ENCODE measurements at places on chromosomes 16 and 17. TPM values are rescaled to one million over a fixed set of nuclear protein-coding genes. Genes with fewer than 3 reads are reported as not detected.
A peak's percentile ranks its signal among the peaks of the same experiment; 100 is the strongest.

Gene LRRC36
- not detected for total RNA-seq

DNA sequence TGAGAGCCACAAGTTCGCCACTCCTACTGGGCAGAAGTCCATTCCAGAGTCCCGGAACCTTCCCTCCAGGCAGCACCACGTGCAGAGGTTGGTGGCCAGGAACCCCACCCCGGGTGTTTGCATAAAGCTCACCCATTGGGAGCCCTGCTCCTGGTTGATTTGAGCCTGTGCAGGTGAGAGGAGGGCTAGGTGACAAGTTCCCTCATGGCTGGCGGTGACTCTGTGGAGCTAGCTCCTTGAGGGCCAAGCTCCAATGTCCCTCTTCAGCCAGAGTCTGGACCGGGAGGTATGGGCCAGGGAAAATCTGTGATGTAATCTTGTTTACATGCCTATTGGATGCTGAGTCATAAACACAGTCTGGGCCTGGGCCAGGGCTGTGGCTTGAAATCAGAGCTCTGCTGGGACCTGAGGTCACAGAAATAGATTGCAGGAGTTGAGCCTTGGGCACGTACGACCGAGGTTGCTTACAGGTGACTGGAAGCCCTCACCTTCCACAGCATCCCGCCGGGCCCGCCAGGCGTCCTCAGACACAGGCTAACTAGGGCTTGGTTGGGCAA, 118.9 kb downstream of the AATF start:
- no peak overlapping the region for H3K4me3 ChIP-seq
- H3K27ac ChIP-seq = no peak overlapping the region
- H3K27me3 ChIP-seq = peaks cover 14% of the 10 kb centered on the region
- H3K4me1 ChIP-seq = peaks cover 10% of the 10 kb centered on the region
- no peaks in the 10 kb centered on the region for H3K36me3 ChIP-seq

DNA sequence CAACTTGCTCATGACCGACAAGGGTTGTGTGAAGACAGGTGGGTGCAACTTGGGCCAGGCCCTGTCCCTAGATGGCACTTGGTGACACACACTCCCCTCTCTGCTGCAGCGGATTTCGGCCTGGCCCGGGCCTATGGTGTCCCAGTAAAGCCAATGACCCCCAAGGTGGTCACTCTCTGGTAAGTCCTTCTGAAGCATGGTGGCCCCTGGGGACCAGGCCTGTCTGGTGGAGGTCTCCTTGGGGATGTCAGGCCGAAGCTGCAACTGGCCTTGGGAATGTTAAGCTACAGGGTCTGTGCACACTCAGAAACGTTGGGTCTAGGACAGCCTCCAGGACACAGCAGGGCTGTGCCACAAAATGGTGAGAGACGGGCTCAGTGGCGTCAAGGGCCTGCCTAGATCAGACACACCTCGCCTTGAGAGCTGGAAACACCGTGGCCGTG, 6.8 kb downstream of the CDK10 start:
- peak overlapping the region; percentile 57 for H3K4me3 ChIP-seq
- H3K36me3 ChIP-seq = peaks cover 4% of the 10 kb centered on the region
- no peak for DNase-seq
- no peak overlapping the region for H3K27ac ChIP-seq
- H3K27me3 ChIP-seq = no peaks in the 10 kb centered on the region
- no peaks in the 10 kb centered on the region for H3K4me1 ChIP-seq

DNA sequence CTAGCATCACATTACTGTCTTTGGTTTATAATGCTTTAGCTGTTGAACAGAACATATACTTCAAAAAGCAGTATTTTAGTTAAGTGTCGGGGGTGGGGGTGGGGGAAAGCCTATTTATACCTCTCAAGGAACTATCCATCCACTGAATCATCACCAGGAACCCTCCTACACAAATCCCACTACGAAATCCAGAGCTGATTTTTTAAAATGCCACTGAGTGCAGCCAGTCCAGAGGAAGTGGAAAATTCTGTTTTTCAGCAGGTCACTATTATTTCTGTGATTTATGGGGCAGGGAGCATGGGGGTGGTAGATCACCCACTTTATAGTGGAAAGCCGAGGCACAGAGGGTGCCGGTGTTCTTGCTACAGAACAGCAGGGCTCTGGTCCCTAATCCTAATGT, 284.1 kb downstream of the SOX9 start:
- DNase-seq = no peak
- H3K27me3 ChIP-seq = no peaks in the 10 kb centered on the region
- H3K27ac ChIP-seq = no peak overlapping the region
- H3K36me3 ChIP-seq = no peaks in the 10 kb centered on the region

GRCh38 chr17:17682737-17683680, 1.8 kb downstream of the RAI1 start:
- H3K4me3 ChIP-seq = peak overlapping the region; percentile 96
- no peaks in the 10 kb centered on the region for H3K36me3 ChIP-seq
- H3K27me3 ChIP-seq = no peaks in the 10 kb centered on the region
- peak; percentile 61 for DNase-seq

- no peaks in the 10 kb centered on the region for H3K27me3 ChIP-seq
- H3K4me1 ChIP-seq = peaks cover 36% of the 10 kb centered on the region
Observed at GRCh38 chr16:50599494-50599893, 51.3 kb downstream of the NKD1 start.

- H3K27me3 ChIP-seq = no peaks in the 10 kb centered on the region
- peak overlapping the region; percentile 4 for H3K4me3 ChIP-seq
- no peak for DNase-seq
- H3K36me3 ChIP-seq = no peaks in the 10 kb centered on the region
- H3K4me1 ChIP-seq = peaks cover 10% of the 10 kb centered on the region
- peak overlapping the region; percentile 63 for H3K27ac ChIP-seq
Observed at GRCh38 chr16:55539049-55539448, 27.4 kb upstream of the CAPNS2 start.

DNA sequence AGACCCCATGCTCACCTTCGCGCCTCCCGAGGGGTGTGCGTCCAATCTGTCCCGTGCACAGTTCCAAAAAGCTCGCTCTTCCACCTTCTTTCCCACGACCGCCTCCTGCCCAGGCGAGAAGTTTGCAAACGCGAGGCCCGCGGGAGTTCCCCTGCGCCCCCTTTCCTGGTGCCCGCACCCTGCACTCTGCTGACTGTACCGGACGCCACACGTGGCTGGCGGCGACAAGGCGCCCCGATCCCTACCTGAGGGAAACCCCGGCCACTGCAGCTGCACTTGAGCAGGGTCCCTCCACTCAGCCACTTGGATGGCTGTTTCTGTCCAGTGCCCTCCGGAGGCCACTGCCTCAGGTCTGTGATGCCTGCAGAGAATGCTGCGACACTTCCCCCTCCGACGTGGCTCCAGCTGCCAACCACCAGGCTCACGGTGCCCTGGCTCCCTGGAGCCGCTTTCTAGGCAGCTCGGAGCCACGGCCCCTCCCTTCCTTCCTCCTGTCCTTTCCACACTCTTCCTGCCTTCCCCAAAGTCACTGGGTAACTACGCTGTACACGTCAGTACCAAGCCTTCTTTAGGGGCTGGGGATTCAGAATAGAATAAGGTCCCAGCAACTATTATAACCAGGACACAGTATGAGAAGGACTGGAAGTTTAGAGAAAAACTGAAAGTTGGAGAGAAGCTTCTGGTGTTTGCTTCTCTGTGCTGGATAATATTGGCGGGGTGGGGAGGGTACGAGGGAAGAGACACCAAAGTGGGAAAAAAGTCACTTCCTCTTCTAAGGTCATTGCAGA, at the start of gene MLKL:
Gene MLKL, minus strand, starts transcription at position 425 of the 788 bp plus-strand sequence. CDS start 5,105 bp downstream, outside the sequence.
- peaks cover 13% of the 10 kb centered on the region for H3K4me1 ChIP-seq
- H3K36me3 ChIP-seq = no peaks in the 10 kb centered on the region
- no peak within 1 kb of the TSS for H3K4me3 ChIP-seq
- peaks cover 3% of the 10 kb centered on the region for H3K27me3 ChIP-seq

DNA sequence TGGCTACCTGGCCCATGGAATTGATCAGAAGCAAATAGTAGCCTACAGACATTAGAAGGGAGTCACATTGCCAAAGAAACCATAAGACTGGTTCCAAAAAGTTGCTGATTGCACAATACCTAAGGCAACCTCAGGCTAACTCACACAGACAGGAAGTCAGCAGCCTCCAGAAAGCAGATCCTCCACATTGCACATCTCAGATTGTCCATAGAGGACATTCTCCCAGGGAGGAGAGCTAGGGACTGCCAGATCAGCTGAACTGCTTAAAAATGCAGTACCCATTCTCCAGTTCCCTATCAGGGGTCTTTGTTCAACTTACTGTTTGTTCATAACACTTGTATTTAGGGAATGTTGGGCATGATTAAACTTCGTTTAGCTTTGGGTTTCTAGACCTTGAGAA, 4.2 kb downstream of the CCL3 start:
- H3K27me3 ChIP-seq = peaks cover 4% of the 10 kb centered on the region
- no peaks in the 10 kb centered on the region for H3K4me1 ChIP-seq
- DNase-seq = no peak
- no peak overlapping the region for H3K27ac ChIP-seq

DNA sequence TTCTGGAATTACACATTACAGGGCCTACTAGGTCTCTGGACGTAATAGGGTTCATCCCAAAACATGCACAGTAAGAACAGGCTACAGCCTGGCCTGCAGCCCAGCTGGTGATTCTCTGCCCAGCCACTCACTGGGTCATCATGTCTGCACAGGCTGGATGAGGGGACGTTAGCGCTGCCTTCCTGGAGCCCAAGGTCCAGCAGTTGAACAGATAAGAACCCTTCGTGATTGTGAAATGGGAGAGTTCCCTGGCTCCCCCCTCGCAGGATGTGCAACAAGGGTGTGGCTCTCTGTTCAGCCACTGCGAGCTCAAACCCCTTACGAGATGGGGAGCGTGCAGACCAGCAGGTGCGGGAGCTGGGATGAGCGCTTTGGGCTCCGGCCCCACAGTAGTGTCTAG, 200.0 kb upstream of the CDH5 start:
- DNase-seq = no peak
- H3K4me1 ChIP-seq = no peaks in the 10 kb centered on the region
- H3K4me3 ChIP-seq = no peak overlapping the region
- H3K27ac ChIP-seq = no peak overlapping the region
- no peaks in the 10 kb centered on the region for H3K36me3 ChIP-seq
- no peaks in the 10 kb centered on the region for H3K27me3 ChIP-seq

DNA sequence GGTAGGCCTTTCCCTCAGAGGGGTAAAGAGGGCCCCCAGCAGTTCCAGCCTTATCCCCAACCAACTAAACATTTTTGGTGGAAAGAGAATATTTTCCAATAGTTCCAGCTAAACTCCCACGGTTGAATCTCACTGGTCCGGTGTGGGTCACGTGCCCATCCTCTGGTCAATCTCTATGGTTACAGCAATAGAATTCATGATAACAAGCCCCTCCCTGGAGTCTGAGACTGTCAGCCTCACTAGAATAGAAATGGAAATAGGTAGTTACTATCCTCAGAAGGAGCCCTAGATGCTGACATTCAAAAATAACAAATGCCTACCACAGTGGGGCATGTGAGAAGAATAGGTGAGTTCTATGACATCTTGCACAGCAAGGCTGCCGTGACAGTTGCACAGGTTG, 37.5 kb upstream of the LITAF start:
- H3K27me3 ChIP-seq = no peaks in the 10 kb centered on the region
- no peak for DNase-seq
- no peak overlapping the region for H3K27ac ChIP-seq
- no peak overlapping the region for H3K4me3 ChIP-seq
- H3K36me3 ChIP-seq = no peaks in the 10 kb centered on the region

GRCh38 chr17:74552037-74552436, 6.1 kb upstream of the CD300C start:
- peak overlapping the region; percentile 85 for H3K27ac ChIP-seq
- DNase-seq = no peak
- no peak overlapping the region for H3K4me3 ChIP-seq
- peaks cover 6% of the 10 kb centered on the region for H3K4me1 ChIP-seq

GRCh38 chr16:1314399-1315068, 5.1 kb downstream of the UBE2I start:
- H3K27ac ChIP-seq = no peak overlapping the region
- H3K27me3 ChIP-seq = peaks cover 5% of the 10 kb centered on the region
- H3K4me1 ChIP-seq = peaks cover 14% of the 10 kb centered on the region

- H3K4me1 ChIP-seq = no peaks in the 10 kb centered on the region
- no peak overlapping the region for H3K4me3 ChIP-seq
- H3K27me3 ChIP-seq = no peaks in the 10 kb centered on the region
- H3K27ac ChIP-seq = no peak overlapping the region
- peaks cover 3% of the 10 kb centered on the region for H3K36me3 ChIP-seq
Observed at GRCh38 chr17:21774263-21774662, 81.9 kb downstream of the KCNJ18 start.

DNA sequence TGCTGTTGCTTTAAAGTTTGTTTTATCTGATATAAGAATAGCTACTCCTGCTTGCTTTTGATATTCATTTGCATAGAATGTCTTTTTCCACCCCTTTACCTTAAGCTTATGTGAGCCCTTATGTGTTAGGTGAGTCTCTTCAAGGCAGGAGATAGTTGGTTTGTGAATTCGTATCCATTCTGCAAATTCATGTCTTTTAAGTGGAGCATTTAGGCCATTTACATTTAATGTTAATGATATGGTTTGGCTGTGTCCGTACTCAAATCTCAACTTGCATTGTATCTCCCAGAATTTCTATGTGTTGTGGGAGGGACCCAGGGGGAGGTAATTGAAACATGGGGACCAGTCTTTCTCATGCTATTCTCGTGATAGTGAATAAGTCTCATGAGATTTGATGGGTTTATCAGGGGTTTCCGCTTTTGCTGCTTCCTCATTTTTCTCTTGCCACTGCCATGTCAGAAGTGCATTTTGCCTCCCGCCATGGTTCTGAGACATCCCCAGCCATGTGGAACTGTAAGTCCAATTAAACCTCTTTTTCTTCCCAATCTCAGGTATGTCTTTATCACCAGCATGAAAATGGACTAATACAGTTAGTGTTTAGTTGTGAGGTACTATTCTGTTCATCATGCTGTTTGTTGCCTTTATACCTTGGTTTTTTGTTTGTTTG, 27.2 kb downstream of the ATF7IP2 start:
- H3K4me3 ChIP-seq = no peak overlapping the region
- no peaks in the 10 kb centered on the region for H3K27me3 ChIP-seq
- no peaks in the 10 kb centered on the region for H3K4me1 ChIP-seq
- H3K27ac ChIP-seq = no peak overlapping the region

DNA sequence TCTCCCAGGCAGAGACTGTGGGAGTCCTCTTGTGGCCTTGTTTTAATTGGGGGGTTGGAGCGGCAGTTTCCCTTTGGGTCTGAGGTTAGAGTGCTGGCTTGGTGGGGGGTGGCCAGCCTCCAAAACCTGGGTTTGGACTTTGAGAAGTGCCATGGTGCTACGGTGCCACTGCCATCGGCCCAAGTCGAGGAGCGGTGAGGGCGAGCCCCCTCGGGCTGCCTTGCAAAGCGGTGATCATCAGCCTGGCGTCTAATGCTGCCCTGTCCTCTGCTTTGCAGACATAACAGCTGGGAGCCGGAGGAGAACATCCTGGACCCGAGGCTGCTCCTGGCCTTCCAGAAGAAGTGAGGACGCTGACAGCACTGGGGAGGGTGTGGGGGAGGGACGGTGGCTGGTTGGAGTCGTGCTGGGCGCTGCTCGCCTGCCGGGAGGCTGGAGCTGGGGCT, 1.2 kb downstream of the CBX2 start:
- peaks cover 60% of the 10 kb centered on the region for H3K4me1 ChIP-seq
- DNase-seq = no peak
- H3K27me3 ChIP-seq = peaks cover 5% of the 10 kb centered on the region
- H3K36me3 ChIP-seq = peaks cover 6% of the 10 kb centered on the region
